Forelimb muscle (tissue), 1 donor: ENCODE measurements at places on chromosomes 16 and 17. TPM values are rescaled to one million over a fixed set of nuclear protein-coding genes. Genes with fewer than 3 reads are reported as not detected.

Gene CCL15
- not detected for polyA plus RNA-seq

Gene ARRB2
- 22.3 TPM for polyA plus RNA-seq

Gene BAIAP3
- polyA plus RNA-seq, result 0.65 TPM

Gene NPIPA8
- 1.1 TPM for polyA plus RNA-seq

Gene SEPTIN12
- not detected for polyA plus RNA-seq

Gene CMTM2
- 0.30 TPM for polyA plus RNA-seq

Gene COX6A2
- 334 TPM for polyA plus RNA-seq

Gene GRAPL
- polyA plus RNA-seq, result 3.1 TPM

Gene KRT25
- polyA plus RNA-seq, result not detected

Gene TMEM100
- 8.0 TPM for polyA plus RNA-seq

Gene KCNH4
- not detected for polyA plus RNA-seq

Gene MT1G
- not detected for polyA plus RNA-seq

Gene NPB
- polyA plus RNA-seq, result 0.42 TPM

Gene CTRL
- 4.3 TPM for polyA plus RNA-seq

Gene CNTROB
- polyA plus RNA-seq, result 31.0 TPM

Gene SLC5A11
- 0.13 TPM for polyA plus RNA-seq

DNA sequence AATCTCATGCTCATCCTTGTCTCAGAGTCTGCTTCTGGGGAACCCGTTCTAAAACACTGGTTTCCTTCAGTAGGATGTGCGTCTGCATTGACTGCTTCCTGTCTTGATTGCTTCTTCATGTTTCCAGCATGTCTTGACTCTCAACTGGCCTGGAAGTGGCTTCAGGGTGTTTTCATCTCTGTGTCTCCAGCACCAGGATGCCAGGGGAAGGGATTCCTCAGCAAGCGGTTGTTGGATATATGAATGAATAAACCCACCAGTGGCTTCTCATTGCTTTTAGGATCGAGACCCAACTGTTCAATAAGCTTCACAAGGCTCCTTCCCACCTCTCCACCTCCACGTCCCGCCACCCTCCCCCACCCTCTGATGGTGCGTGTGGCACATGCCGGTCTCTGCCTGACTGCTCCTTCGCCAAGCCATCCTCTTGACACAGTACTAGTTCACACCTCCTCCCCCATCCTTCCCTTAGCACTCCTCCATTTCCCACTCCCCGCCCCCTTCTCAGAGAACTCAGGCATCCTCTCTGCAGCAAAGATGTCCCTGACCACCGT is 14.1 kb upstream of the TNS4 start:
- DNase-seq, result no peak

DNA sequence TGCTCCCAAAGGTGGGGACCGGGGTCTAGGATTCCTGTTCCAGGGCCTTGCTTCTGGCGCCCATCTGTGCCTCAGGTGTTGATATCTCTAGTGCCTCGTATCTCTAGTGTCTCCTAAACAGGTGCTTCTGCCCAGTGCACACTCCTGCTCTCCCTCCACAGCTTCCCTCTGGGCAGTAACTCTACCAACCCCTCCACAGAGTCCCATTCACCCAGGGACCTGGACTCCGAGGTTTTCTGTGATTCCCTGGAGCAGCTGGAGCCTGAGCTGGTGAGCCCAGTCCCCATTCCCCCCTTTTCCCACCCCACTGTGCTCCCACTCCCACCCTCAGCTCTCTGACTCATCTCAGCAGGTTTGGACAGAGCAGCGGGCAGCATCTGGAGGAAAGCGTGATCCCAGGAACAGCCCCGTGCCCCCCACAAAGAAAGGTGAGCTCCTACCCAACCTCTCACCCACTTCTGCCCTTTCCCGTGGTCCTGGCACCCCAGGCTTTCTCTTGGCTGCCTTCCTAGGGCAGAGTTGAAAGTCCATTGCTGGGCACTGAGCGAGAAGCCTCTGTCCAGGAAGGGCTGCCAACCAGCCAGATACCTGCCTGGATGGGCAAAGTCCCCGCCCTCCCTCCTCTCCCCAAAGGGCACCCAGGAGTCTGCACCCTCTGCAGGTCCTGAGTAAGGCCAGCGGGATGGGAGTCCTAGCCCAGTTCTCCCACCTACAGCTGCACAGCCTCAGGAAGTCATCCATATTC is 2.2 kb downstream of the ACBD4 start:
- DNase-seq, result no peak

- DNase-seq, result no peak
Measured at GRCh38 chr16:85362443-85362842, 250.2 kb upstream of the CIBAR2 start.

- DNase-seq, result no peak
Measured at GRCh38 chr17:56393156-56393555, 200.3 kb upstream of the NOG start.

GRCh38 chr17:64599187-64599676 is 62.9 kb downstream of the SMURF2 start:
- DNase-seq, result no peak

GRCh38 chr16:79599837-79600637 is 500 bp downstream of the MAF start:
- DNase-seq, result no peak

- DNase-seq, result no peak
Measured at GRCh38 chr17:42067371-42068091, 17.1 kb upstream of the C17orf113 start.

- no peak for DNase-seq
Measured at GRCh38 chr17:58232707-58233156, 5.7 kb upstream of the LPO start.

DNA sequence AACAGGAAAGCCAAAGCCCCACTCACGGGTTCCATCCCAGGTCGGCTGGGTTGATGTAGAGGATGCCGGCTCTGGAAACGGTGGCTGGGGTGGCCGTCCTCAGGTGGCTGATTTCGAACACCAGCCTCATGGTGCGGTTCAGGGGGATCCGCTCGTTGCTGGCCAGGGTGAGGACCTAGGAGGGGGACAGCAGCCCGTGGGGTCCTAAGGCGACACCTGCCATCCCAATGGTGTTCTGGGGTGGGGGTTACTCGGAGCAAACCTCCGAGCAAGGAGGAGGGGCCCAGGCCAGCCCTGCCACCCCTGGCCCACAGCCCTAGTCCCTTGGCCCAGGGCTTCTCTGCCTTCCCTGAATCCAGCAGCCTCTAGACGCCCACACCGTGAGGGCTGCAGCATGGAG is 86.5 kb downstream of the DNAH17 start:
- no peak for DNase-seq

DNA sequence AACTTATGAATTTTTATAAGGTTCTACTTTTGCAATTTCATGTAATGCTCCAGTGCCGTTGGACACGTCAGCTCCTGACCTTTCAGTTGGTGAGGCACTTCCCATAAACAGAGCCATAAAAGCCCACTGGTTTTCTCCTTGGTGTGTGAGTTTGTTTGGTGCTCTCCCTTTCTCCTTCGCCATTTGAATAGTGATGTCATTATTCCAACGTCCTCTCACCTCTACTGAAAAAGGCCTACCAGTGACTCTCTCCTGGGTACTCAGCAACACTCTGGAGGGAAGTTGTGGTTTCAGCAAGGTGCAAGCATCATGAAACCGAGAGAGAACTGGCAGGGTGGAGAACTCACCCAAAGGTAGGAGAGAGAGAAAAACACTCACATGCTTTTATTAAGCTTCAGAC is 29.6 kb upstream of the HNF1B start:
- no peak for DNase-seq

- DNase-seq, result no peak
Measured at GRCh38 chr16:66988197-66988788, at the start of gene CES4A. TSS of gene CES4A (plus strand) at chr16:66988589. CDS start at chr16:66988773, 184 bp downstream.

- no peak for DNase-seq
Measured at GRCh38 chr17:58611331-58611730, 80.5 kb downstream of the TEX14 start.

DNA sequence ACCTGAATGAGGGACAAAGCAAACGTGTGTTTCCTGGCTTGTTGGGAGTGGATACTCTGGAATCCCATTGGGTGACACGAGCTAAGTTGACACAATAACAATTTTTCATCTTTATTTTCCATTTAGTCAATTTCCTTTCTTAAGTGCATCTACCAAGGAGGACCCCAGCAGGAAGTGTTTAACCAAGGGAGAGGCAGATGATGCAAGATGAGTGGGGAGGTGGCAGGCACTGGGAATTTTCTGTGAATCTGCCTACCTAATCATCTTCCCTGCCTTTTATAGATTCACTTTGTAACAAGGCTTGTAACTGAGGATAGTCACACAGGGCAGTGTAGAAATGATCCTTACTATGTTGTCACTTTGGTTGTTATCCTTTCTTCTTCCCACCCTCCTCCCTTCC is 317.7 kb upstream of the HSBP1 start:
- no peak for DNase-seq

GRCh38 chr17:3917391-3917931 is 1.2 kb upstream of the P2RX1 start:
- DNase-seq, result no peak

GRCh38 chr16:55842369-55843104 is 9.6 kb upstream of the CES1 start:
- DNase-seq, result peak; percentile 14

GRCh38 chr17:75341784-75342486 is 52.7 kb upstream of the SLC25A19 start:
- DNase-seq, result no peak

GRCh38 chr16:2339521-2340484 is 725 bp downstream of the ABCA3 start:
- DNase-seq, result no peak

GRCh38 chr17:58289869-58290268 is 9.1 kb upstream of the MPO start:
- no peak for DNase-seq

GRCh38 chr16:18800293-18800692 is 1.1 kb downstream of the ARL6IP1 start:
- DNase-seq, result no peak

- no peak for DNase-seq
Measured at GRCh38 chr17:57289613-57290012, 33.3 kb downstream of the MSI2 start.

GRCh38 chr17:55062921-55063320 is 94.4 kb downstream of the STXBP4 start:
- no peak for DNase-seq

DNA sequence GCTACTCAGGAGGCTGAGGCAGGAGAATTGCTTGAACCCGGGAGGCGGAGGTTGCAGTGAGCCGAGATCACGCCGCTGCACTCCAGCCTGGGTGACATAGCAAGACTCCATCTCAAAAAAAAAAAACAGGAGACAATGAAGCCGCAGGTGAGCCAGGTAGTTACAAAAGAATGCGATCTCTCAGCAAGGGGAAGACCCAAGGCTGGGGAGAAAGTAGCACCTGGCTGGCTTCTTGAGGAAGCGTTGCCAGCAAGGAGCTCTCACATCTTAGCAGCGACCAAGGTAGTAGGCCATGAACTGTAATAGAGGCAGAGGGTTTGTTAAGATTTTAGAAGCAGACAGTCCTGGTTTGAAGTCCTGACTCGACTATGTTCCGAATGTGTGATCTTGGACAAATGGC is 175.0 kb downstream of the AIPL1 start:
- no peak for DNase-seq

GRCh38 chr17:75588596-75589011 is 1.0 kb downstream of the MYO15B start:
- DNase-seq, result no peak

DNA sequence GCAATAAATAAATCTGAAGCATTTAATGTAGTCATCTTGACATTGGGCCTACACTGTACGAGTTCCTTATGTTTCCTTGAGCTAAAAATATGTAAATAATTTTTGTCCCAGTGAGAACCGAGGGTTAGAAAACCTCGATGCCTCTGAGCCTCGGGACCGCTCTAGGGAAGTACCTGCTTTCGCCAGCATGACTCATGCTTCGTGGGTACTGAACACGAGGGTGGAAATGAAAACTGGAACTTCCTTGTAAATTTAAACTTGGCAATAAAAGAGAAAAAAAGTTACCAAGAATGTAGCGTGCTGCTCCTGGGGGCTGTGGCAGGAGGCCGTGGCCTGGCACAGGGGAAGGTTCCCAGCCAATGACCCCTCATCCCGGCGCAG is 74.1 kb downstream of the SOCS1 start:
- no peak for DNase-seq

- DNase-seq, result no peak
Measured at GRCh38 chr17:57735707-57736106, 9.4 kb downstream of the CCDC182 start.

- DNase-seq, result no peak
Measured at GRCh38 chr17:78475211-78475610, 96.8 kb downstream of the PGS1 start.

DNA sequence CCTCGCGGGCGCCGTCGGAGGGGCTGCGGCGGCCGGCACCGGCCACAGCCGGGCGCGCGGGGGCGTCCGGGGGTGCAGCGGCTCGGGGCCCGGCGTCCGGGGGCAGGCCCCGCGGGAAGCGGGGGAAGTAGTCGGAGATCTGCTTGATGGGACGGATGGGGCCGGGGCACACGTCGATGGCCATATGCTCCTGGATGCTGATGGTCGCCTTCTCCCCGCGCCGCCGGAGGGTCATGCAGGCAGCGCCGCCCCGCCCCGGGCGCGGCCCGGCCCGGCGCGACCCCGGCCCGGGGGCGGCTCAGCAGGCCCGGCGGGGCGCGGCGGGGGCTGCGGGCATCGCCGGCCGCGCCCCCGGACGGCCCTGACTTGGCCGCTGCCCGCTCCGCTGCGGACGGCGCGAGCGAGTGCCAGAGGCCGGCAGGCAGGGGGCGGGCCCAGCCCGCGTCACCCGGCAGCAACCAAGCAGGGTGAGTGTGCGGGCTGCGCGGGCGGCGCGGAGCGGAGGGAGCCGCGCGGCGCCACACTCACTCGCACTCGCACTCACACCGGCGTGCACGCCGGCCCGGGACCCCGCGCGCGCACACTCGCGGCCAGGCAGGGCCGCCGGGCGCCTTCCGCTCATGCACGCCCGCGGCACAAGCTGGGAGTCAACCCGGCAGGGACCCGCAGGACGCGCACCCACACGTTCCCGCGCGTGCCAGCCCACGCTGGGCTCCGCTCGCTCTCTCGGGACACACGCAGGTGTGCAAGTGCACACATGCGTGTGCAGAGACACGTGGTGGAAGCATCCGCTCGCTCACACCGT is at the start of gene DOC2B:
DOC2B (minus strand) TSS at position 406 of the 805 bp plus-strand sequence; CDS start at position 235, 171 bp downstream.
- DNase-seq, result no peak

- no peak for DNase-seq
Measured at GRCh38 chr16:58022601-58023371, 2.8 kb upstream of the MMP15 start.

- no peak for DNase-seq
Measured at GRCh38 chr16:58021661-58022551, 3.6 kb upstream of the MMP15 start.

- DNase-seq, result no peak
Measured at GRCh38 chr17:44350733-44351226, 5.7 kb downstream of the GRN start.
